ENCODE measurements at places on chromosomes 4 and X.
A peak's percentile ranks its signal among the peaks of the same experiment; 100 is the strongest.

- H3K4me1 ChIP-seq: no peaks in the 10 kb centered on the region
- H3K36me3 ChIP-seq: peaks cover 4% of the 10 kb centered on the region
- no peak overlapping the region for H3K27ac ChIP-seq
- no peak for DNase-seq
Observed at GRCh38 chr4:155491336-155492120, 114.8 kb upstream of the MAP9 start.

GRCh38 chr4:141702472-141703182, 66.2 kb downstream of the IL15 start:
- H3K27me3 ChIP-seq: no peaks in the 10 kb centered on the region
- no peak for DNase-seq
- H3K27ac ChIP-seq: no peak overlapping the region
- peaks cover 15% of the 10 kb centered on the region for H3K36me3 ChIP-seq

DNA sequence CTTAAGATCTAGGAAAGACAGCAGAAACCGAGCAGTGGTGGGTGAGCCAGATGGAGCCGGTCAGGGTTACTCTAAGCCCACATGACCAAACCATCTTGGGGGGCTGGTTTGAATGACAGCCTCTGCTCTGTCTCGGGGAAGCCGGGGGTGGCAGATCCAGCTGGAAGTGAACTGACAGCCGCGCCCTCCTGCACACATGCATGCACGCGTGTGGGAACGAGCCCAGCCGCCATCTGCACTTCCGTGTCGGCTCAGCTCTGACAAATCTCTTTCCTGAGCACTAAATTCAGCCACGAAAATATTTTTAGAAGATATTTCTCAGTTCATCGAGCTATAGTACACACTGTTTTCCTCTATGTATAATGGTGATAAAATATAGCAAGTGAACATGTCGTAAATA, 115.5 kb downstream of the DCTD start:
- peaks cover 18% of the 10 kb centered on the region for H3K36me3 ChIP-seq
- H3K4me1 ChIP-seq: peaks cover 9% of the 10 kb centered on the region
- no peak for DNase-seq
- H3K4me3 ChIP-seq: no peak overlapping the region
- H3K27me3 ChIP-seq: no peaks in the 10 kb centered on the region
- no peak overlapping the region for H3K27ac ChIP-seq

- H3K27me3 ChIP-seq: no peaks in the 10 kb centered on the region
- H3K36me3 ChIP-seq: no peaks in the 10 kb centered on the region
- DNase-seq: no peak
- 0 out of 2 replicates have a peak, but pooled peaks cover 6% of the 10 kb centered on the region for H3K4me1 ChIP-seq
- H3K27ac ChIP-seq: no peak overlapping the region
Observed at GRCh38 chrX:17449866-17450265, 74.9 kb downstream of the NHS start.

DNA sequence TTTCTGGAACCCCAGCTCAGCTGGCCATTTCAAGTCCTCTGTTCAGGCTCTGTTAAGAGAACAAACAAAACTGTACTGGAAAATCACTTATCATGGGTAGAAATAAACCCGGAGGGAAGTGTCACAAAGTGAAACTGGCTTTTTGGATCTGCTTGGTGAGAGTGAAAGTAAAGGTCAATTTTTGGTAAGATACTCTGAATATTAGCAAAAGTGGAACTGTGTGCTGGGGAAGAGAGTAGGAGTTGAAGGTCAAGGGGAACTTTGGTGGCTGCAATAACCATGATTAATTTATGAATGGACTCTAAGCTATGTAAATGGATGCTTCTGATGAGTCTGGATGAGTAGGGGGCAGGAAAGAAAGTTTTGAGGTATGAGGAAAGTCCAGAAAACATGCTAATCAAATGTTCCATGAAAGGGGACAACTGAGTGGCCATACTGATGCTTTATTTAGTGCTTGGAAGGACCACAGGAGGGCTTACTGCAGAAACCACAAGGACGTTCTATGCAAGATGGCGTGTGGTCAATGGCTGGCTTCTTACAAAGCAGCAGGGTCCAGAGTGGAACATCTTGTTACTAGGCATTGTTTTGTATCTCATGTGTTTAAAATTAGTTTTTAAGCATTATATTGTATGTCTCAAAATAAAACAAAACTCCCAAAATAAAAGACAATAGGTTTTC, 36.8 kb upstream of the TNIP3 start:
- no peak overlapping the region for H3K4me3 ChIP-seq
- H3K27me3 ChIP-seq: no peaks in the 10 kb centered on the region
- H3K36me3 ChIP-seq: no peaks in the 10 kb centered on the region
- H3K4me1 ChIP-seq: peaks cover 7% of the 10 kb centered on the region
- no peak for DNase-seq
- no peak overlapping the region for H3K27ac ChIP-seq

DNA sequence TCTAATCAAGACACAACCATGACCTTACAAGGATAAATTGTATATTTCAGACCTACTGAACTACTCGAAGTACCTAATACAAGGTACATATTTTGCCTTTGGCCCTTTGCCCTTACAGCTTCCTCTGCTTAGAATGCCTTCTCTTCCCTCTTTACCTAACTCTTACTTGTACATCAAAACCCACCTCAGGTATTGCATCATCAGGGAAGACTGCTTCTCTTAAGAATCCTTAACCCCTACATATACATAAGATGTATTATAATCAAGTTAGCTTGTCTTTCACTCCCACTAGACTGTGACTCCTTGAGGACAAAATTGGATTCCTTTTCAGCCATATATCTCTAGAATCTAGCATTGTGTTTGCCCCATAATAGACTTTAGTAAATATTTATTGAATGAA, 101.7 kb upstream of the STIM2 start:
- DNase-seq: no peak
- no peaks in the 10 kb centered on the region for H3K4me1 ChIP-seq
- no peak overlapping the region for H3K27ac ChIP-seq

GRCh38 chr4:138805736-138806135, 209.8 kb upstream of the NOCT start:
- peaks cover 34% of the 10 kb centered on the region for H3K27me3 ChIP-seq
- DNase-seq: no peak
- H3K4me1 ChIP-seq: no peaks in the 10 kb centered on the region
- H3K4me3 ChIP-seq: no peak overlapping the region
- H3K27ac ChIP-seq: no peak overlapping the region

- H3K36me3 ChIP-seq: no peaks in the 10 kb centered on the region
- H3K4me1 ChIP-seq: no peaks in the 10 kb centered on the region
- H3K27me3 ChIP-seq: no peaks in the 10 kb centered on the region
- no peak for DNase-seq
- H3K4me3 ChIP-seq: no peak overlapping the region
Observed at GRCh38 chrX:116972362-116972761, 509.6 kb upstream of the CT83 start.

DNA sequence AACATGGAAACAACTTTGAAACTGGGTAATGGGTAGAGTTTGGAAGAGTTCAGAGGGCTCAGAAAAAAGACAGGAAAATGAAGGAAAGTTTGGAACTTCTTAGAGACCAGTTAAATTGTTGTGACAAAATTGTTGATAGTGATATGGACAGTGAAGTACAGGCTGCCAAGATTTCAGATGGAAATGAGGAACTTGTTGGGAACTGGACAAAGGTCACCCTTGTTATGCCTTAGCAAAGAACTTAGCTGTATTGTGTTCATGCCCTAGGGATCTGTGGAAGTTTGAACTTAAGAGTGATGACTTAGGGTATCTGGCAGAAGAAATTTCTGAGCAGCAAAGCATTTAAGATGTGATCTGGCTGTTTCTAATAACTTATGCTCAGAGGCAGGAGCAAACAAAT, 5.1 kb upstream of the ARL13A start:
- no peak for DNase-seq
- H3K27ac ChIP-seq: no peak overlapping the region
- no peaks in the 10 kb centered on the region for H3K27me3 ChIP-seq
- H3K4me1 ChIP-seq: no peaks in the 10 kb centered on the region

- H3K4me3 ChIP-seq: no peak overlapping the region
- no peaks in the 10 kb centered on the region for H3K4me1 ChIP-seq
- H3K27ac ChIP-seq: no peak overlapping the region
- H3K36me3 ChIP-seq: no peaks in the 10 kb centered on the region
- no peak for DNase-seq
Observed at GRCh38 chrX:43835559-43835958, 46.7 kb downstream of the MAOB start.

- no peaks in the 10 kb centered on the region for H3K36me3 ChIP-seq
- peaks cover 2% of the 10 kb centered on the region for H3K27me3 ChIP-seq
- peaks cover 11% of the 10 kb centered on the region for H3K4me1 ChIP-seq
- H3K4me3 ChIP-seq: no peak overlapping the region
- DNase-seq: no peak
Observed at GRCh38 chrX:153491351-153491914, 3.3 kb upstream of the BGN start.

- no peak overlapping the region for H3K27ac ChIP-seq
- no peaks in the 10 kb centered on the region for H3K27me3 ChIP-seq
- H3K4me1 ChIP-seq: no peaks in the 10 kb centered on the region
- H3K36me3 ChIP-seq: peaks cover 5% of the 10 kb centered on the region
- H3K4me3 ChIP-seq: no peak overlapping the region
Observed at GRCh38 chr4:154989511-154989910, 208.4 kb downstream of the RBM46 start.

GRCh38 chrX:55623100-55623499, at the start of gene FOXR2:
Gene FOXR2 (plus strand): TSS chrX:55623400. CDS start chrX:55623712, 312 bp downstream.
- no peak for DNase-seq
- no peak within 1 kb of the TSS for H3K4me3 ChIP-seq
- no peaks in the 10 kb centered on the region for H3K36me3 ChIP-seq
- H3K27ac ChIP-seq: no peak within 1 kb of the TSS
- H3K4me1 ChIP-seq: no peaks in the 10 kb centered on the region

GRCh38 chrX:133918361-133918771, 67.0 kb downstream of the GPC3 start:
- H3K4me1 ChIP-seq: no peaks in the 10 kb centered on the region
- H3K27ac ChIP-seq: no peak overlapping the region
- no peak overlapping the region for H3K4me3 ChIP-seq

GRCh38 chr4:89022426-89023128, 34.4 kb downstream of the FAM13A start:
- no peaks in the 10 kb centered on the region for H3K27me3 ChIP-seq
- DNase-seq: no peak
- H3K27ac ChIP-seq: peak overlapping the region; percentile 38
- H3K4me3 ChIP-seq: no peak overlapping the region
- no peaks in the 10 kb centered on the region for H3K36me3 ChIP-seq
- H3K4me1 ChIP-seq: no peaks in the 10 kb centered on the region

- DNase-seq: no peak
- H3K4me1 ChIP-seq: peaks cover 17% of the 10 kb centered on the region
- no peak overlapping the region for H3K4me3 ChIP-seq
- no peak overlapping the region for H3K27ac ChIP-seq
- H3K27me3 ChIP-seq: no peaks in the 10 kb centered on the region
Observed at GRCh38 chr4:16192631-16193518, 33.4 kb downstream of the TAPT1 start.

DNA sequence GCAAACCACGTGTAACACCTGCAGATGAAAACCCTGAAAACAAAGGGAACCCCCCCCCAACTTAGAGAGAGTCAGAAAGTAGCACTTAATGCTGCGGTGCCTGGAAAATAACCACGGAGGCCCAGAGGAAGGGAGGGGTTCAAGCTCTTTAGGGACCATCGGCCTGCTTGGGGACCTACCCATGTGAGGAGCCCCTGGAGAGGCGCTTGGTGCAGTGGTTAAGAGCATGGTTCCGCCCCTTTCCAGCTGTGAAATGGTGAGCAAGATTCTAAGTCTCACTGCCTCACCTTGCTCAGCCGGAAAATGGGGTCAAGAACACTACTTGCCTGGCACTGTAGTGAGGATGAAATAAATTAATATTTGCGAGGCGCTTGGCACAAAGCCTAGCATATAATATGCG, 13.8 kb downstream of the SLC25A5 start:
- H3K4me3 ChIP-seq: peak overlapping the region; percentile 82
- peaks cover 10% of the 10 kb centered on the region for H3K4me1 ChIP-seq
- peak overlapping the region; percentile 58 for H3K27ac ChIP-seq
- DNase-seq: no peak

- H3K4me3 ChIP-seq: no peak overlapping the region
- 0 out of 2 replicates have a peak, but pooled peaks cover 5% of the 10 kb centered on the region for H3K4me1 ChIP-seq
- H3K27ac ChIP-seq: no peak overlapping the region
- no peaks in the 10 kb centered on the region for H3K27me3 ChIP-seq
- DNase-seq: no peak
- no peaks in the 10 kb centered on the region for H3K36me3 ChIP-seq
Observed at GRCh38 chr4:88927420-88927819, 129.6 kb downstream of the FAM13A start.

DNA sequence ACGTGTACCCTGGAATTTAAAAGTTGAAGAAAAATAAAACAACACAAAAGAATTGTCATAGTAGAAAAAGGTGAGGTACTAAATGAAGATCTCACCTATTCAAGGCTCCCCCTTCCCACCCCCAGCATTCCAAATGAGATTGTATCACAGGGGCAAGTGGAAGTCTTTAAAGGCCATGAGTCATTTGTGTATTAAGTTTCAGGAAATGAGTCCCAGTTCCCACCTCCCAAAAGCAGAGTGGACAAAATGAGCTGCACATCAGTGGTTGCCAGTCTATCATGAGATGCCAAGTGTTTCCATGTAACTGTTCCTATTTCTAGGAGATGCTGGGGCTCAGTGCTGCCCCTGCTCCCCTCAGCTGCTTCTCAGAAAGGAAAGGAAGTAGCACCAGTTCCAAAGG, 20.1 kb downstream of the ARHGEF9 start:
- H3K4me1 ChIP-seq: peaks cover 19% of the 10 kb centered on the region
- H3K4me3 ChIP-seq: peak overlapping the region; percentile 41
- no peaks in the 10 kb centered on the region for H3K27me3 ChIP-seq

DNA sequence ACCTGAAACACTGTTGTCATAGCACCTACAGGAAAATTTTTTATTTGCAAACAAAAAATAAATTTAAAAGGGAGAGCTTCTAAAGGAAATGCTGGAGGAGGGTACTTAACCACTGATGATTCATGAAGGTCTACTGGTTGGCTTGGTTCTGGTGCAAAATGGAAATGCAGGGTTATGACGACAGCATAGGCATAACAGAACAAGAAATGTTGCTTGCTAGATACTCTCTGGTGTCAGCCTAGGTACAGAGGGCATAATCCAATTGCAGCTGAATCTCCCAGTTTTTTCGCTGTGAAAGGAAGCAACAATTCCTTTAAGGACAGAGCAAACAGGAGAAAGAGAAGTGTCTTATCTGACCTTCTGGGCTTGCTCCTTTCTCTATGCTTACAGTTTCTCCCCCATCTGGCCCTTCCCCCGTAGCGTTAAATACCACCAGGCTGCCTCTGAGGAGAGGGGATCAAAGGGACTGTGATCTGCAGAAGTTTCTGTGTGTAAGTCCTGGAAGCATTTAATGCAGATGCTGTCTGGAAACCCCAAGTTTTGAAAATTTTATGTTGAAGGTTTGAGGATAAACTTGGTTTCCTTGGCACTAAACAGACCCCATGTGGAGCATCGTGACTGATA, 23.7 kb upstream of the CASK start:
- H3K27ac ChIP-seq: no peak overlapping the region
- no peak for DNase-seq
- no peaks in the 10 kb centered on the region for H3K36me3 ChIP-seq
- H3K4me3 ChIP-seq: no peak overlapping the region
- peaks cover 9% of the 10 kb centered on the region for H3K27me3 ChIP-seq

- no peak overlapping the region for H3K4me3 ChIP-seq
- H3K27ac ChIP-seq: no peak overlapping the region
- H3K27me3 ChIP-seq: peaks cover 2% of the 10 kb centered on the region
- H3K4me1 ChIP-seq: no peaks in the 10 kb centered on the region
- no peaks in the 10 kb centered on the region for H3K36me3 ChIP-seq
Observed at GRCh38 chrX:44261286-44261685, 82.2 kb downstream of the EFHC2 start.

- H3K4me3 ChIP-seq: no peak overlapping the region
- H3K36me3 ChIP-seq: no peaks in the 10 kb centered on the region
- H3K27ac ChIP-seq: no peak overlapping the region
- no peaks in the 10 kb centered on the region for H3K4me1 ChIP-seq
- no peak for DNase-seq
Observed at GRCh38 chr4:134650461-134650860, 448.9 kb upstream of the PABPC4L start.
